ENCODE measurements at places on chromosomes 2 and 18.

GRCh38 chr18:47166294-47166693 is 9.9 kb downstream of the IER3IP1 start:
- DNase-seq = no peak

- no peak for DNase-seq
These were observed 439.3 kb upstream of the MAP2 start for GRCh38 chr2:208984376-208985090.

- no peak for DNase-seq
These were observed 124.4 kb downstream of the AGPS start for GRCh38 chr2:177516824-177517544.

GRCh38 chr2:20351555-20352229 is 1.0 kb upstream of the PUM2 start:
- DNase-seq = no peak

- DNase-seq = no peak
These were observed 20.3 kb downstream of the CFAP210 start for GRCh38 chr2:169673921-169674320.

- no peak for DNase-seq
These were observed 342.9 kb downstream of the PARD3B start for GRCh38 chr2:204888222-204888621.

DNA sequence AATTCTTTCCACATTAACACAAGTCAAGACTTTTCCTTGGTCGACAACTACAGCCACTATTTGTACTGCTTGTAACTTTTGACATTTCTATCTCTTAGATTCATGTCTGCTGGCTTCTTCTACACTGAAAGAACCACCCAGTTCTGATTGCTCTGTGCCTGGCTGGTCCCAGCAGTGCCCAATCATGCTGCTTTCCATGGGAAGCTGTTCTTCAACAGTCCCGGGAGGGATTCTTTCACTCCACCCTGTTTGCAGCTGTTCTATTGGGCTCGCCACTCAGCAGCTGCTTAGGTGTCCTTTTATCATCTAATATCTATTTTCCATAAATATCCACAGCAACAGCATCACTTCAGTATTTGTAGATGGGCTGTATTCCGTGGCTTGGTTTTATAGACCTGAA is 471.1 kb upstream of the SMIM21 start:
- DNase-seq = no peak

- no peak for DNase-seq
These were observed 226.3 kb downstream of the SH3RF3 start for GRCh38 chr2:109355192-109355843.

GRCh38 chr2:233772583-233772982 is 5.5 kb upstream of the MROH2A start:
- no peak for DNase-seq

- no peak for DNase-seq
These were observed 198.2 kb upstream of the DTNA start for GRCh38 chr18:34511879-34512278.

GRCh38 chr2:66494708-66495107 is 59.8 kb downstream of the MEIS1 start:
- DNase-seq = no peak

DNA sequence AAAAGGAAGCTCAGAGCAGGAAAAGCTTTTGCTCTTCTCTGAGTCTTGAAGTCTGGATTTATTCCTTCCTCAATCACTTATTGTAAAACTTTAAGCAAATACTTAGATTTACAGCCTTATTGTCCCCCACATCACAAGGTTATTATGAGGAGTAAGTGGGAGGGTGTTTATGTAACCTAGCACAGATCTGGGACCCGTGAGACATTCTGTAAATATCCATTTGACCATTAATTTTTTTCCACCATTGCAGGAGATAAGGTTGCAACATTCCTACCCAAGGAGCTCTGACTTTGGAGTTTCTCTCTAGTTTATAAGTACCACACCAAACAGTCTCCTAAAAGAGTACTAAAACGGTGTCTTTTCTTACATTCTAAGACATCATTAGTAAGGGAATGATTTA is 52.1 kb upstream of the CTIF start:
- no peak for DNase-seq

DNA sequence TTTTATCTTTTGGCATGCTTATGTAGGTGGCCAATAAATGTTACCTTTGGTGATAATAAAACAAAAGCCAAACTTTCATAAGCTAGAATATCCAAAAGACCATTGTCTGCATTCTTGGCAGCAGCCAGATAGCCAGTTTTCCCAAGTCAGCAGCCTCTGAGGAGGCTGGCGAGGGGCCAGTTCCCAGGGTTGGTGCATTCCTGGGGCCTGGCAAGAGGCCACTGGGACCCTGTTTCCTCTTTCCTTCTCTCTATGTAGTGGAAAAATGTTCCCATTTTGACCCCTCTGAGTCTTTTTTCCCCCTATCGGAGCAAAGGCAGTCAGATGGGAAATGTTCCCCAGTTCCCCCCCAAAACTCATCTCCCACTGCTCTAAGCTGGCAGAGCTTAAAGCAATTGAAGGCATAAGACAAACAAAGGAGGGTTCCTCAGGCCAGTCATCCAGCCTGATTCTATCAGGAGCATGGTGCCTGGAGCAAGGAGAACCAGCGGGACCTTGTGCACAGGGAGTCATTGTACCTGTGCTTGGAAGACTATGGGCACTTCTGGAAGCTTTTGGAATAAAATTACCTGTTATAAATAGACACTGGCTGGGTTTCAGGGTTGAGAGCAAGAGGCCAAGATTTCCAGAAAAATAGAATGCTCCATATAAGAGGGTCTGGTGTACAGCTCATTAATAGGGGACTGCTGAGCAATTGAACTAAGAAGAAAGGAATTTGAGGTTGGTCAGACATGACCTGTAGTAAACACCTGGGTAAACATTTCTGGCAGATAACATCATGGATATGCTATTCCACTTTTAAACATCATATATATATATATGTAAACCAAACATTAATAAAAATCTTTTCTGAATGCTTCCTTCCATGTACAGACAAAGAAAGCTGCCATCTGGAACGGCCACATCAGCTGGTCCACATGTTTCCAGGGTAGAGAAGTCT is 63.4 kb downstream of the NCKAP5 start:
- DNase-seq = no peak

GRCh38 chr2:13000664-13001363 is 284.1 kb downstream of the TRIB2 start:
- no peak for DNase-seq

GRCh38 chr2:235637896-235638295 is 144.1 kb downstream of the AGAP1 start:
- no peak for DNase-seq

- no peak for DNase-seq
These were observed 60.8 kb upstream of the DNMT3A start for GRCh38 chr2:25402477-25402876.

- no peak for DNase-seq
These were observed 93.3 kb upstream of the CELF4 start for GRCh38 chr18:37658894-37659293.

All from activated CD8-positive, alpha-beta memory T cell treated with anti-CD3 and anti-CD28 coated beads, Interleukin-2, amount 50 U/mL, for 4 hours (primary cell).